T-helper 2 cell treated with Interferon-gamma antibody and Interleukin-4, amounts not matched to agents 5 μg/mL and 100 μg/mL, for 36 hours (primary cell): ENCODE measurements at places on chromosomes 11 and 22.

DNA sequence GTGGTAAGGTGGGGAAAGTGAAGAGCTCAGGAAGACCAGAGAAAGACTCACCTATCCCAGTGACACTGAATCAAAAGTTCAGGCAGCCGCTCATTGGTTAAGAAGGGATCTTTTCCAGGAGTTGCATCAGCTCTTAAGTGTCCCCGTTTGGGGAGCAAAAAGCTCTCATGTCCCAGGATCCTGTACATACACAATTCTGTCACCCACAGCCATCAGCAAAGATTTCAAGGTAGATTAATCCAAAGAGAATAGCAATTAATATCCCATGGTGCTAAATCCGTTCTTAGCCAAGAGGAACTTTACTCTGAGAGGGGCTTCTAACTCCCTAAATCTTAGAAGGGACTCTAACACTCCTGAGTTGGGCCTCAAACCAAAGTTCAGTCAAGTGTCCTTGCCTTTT lies 19.3 kb downstream of the FOLR3 start:
- DNase-seq: no peak

GRCh38 chr22:19341500-19341899 lies 50.0 kb upstream of the CLTCL1 start:
- no peak for DNase-seq

DNA sequence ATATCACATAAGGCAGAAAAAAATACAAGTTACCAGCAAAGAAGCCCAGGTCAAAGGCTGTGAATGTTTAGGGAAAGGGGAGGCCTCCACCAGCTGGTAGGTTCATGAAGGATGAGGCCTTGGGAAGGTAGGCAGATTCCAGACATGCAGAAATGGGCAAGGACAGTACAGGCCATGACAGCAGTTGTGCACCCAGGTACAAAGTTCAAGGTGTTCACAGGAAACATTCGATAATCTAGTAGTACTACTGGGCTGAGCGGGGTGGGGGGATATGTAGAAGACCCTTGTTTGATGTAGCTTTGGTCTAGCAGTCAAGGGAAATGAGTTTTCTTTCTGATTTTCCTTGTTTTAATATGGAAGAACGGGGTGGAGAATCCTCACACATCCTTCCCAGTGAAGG lies 152.8 kb upstream of the RASSF10 start:
- no peak for DNase-seq

DNA sequence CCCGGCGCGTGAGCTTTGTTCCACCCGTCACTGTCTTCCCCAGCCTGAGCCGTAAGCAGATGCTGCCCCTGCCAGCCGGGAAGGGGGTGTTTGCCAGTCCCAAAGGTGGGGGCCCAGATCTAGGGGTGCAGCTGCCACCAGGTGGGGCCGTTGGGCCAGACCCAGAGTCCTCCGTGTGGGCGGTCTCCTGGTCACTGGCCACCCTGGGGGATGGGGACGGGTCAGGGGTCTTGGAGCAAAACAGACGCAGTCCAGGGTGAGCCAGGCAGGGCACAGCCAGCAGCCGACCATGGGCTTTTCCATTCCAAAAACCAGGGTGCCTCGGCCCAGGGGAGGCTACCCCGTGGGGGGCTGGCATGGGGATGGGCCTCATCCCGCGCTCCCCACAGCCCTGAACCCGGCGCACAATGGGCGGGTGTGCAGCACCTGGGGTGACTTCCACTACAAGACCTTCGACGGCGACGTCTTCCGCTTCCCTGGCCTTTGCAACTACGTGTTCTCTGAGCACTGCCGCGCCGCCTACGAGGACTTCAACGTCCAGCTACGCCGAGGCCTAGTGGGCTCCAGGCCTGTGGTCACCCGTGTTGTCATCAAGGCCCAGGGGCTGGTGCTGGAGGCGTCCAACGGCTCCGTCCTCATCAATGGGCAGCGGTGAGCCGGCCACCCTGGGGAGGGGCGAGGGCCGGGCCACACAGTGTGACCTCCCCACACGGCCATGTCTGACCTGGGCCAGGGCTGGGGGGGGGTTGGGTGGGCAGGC lies 3.5 kb downstream of the MUC5B start:
- DNase-seq: no peak

DNA sequence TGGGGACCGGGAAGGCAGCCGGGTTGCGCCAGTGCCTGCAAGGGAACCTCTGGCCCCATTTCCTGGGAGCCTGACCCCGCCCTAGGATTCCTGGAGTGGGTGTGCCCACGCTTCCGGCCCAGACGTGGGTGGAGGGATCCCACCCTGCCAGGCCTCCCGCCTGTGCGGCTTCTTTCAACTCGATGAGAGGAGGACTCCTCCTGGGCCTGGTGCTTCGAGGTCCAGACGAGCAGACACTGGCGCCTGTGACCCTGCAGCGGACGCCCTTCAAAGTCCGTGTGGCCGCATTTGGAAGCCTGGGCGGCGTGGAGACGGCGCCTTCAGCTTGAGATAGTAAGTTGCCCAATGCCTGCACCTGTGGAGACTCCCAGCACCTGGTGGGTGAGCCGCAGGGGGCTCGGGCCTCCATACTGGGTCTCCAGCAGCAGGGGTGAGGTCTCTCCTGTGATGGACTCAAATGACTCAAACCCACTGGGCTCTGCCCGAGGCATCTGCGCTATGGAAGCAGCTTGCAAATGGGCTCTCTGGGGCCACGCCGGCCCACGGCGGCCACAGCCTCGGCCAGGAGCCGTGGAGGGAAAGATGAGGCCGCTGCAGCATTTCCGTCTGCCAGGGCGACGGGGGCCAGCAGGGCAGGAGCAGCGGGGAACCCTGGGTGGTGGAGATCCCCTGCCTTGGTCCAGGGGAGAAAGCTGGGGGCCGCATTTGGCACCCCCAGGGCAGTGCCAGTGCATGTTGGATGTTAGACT lies 64.3 kb upstream of the PPARA start:
- no peak for DNase-seq

GRCh38 chr11:9172389-9172788 lies 81.0 kb upstream of the SCUBE2 start:
- no peak for DNase-seq

DNA sequence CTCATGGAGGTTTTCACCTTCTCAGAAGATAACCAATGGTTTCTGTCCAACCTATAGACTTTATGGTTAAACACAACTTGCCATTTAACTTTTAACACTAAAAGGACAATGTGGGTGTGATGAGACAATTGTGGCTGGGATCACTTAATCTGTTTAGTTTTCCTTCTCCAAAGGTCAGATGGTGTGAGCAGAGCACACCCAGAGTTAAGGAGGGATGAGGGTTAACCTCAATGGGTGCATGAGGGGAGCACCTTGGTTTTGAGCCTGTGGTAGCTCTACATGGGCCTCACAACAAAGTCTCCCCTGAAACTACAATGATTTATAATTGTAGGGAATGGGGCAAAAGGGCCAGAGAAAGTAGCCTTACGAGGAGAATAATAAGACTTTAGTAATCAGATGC lies 28.9 kb upstream of the CHRM4 start:
- no peak for DNase-seq

DNA sequence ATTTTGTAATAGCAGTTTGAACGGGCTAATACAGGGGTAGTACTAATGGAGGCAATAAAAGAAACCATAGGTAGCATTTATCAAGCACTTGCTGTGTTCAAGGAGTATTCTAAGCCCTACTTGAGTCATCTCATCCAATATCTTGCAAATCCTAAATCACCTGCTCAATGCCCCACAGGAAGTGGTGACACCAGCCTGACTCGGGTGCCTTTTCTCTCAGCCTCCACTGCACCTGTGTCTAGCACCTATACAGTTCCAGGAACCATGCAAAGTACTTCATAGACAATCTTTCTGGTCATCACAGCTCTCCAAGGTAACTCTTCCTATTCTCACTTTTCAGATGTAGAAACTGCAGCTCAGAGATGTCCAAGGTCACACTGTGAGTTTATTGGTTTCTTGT lies 98.0 kb downstream of the PRR5L start:
- no peak for DNase-seq

- no peak for DNase-seq
Observed at GRCh38 chr11:105588001-105588400, 21.9 kb upstream of the GRIA4 start.

DNA sequence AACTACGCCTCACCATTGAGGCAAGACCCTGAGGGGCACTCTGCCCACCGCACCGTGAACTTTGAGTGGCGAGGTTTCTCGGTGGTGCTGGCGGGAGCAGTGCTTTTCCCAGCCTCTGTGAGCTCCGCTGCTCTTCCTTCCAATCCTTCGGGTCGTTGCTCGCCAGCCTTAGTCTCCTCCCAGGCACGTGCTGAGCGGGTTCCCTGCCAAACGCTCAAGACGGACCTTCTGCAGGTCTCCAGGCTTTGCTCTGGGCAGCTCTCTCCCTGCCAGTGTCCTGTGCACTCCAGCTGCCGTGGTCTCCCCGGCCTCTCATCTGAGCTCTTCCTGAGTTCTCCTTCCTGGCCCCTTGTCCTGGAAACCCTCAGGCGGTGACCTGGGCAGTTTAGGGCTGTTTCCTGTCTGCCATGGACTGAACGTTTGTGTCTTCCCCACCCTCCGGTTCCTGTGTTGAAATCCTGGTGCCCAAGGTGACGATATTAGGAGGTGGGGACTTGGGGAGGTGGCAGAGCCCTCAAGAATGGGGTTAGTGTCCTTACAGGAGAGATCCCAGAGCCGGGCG lies 11.2 kb upstream of the MUC6 start:
- DNase-seq: no peak

GRCh38 chr22:23970816-23971486 lies 3.3 kb downstream of the DDT start:
- DNase-seq: no peak

DNA sequence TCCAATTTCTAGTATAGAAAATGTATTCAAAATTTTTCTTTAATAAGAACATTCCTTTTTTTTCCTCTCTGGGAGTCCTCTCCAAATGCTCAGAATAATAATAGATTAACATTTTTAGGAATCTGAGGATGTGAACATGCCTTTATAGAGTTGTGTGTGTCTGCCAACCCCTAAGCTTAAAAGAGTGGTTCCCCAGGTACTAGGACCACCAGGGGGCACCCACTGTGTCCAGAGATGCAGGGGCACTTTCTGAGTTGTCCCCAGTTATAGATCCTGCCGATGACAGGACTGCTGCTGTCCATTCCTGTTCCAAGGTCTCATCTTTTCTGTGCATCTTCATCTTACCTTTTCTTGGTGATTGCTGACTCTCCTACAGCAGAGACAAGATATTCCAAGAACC lies 27.0 kb upstream of the MICAL2 start:
- no peak for DNase-seq

GRCh38 chr11:126133901-126134300 lies 71.2 kb upstream of the CDON start:
- no peak for DNase-seq

- no peak for DNase-seq
Observed at GRCh38 chr11:103281301-103281700, 172.1 kb downstream of the DYNC2H1 start.

GRCh38 chr11:36475192-36475591 lies 34.9 kb downstream of the TRAF6 start:
- DNase-seq: no peak

DNA sequence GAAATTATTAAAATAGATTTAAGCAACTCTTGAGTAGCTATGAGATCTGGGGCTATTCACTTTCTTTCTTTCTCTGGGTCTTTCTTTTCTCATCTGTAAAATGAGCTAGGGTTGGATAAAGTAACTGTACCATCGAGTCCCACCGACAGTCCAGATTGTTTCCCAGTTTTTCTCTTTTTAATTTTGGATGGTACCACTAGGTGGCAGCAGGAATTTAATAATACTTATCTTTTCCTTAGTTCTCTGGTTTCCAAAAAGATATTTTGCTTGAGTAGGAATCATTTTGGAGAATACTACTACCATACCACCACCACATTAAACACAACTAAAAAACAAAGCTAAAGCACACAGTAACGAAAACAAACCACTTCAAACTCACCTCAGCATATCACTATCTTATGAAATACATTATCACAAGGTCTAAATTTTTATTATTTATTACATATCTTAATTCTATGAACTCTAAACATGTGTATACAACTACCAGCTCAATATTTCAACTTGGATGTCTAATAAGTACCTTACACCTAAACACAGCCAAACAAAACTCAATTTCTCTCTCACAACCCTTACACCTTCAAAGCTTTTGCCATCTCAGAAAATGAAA lies 584.0 kb downstream of the KCNA4 start:
- DNase-seq: no peak

GRCh38 chr22:30170129-30170528 lies 76.4 kb downstream of the LIF start:
- no peak for DNase-seq

- DNase-seq: no peak
Observed at GRCh38 chr11:117908109-117908895, 20.9 kb downstream of the TMPRSS13 start.

- DNase-seq: no peak
Observed at GRCh38 chr22:25672289-25673084, 69.5 kb upstream of the MYO18B start.

DNA sequence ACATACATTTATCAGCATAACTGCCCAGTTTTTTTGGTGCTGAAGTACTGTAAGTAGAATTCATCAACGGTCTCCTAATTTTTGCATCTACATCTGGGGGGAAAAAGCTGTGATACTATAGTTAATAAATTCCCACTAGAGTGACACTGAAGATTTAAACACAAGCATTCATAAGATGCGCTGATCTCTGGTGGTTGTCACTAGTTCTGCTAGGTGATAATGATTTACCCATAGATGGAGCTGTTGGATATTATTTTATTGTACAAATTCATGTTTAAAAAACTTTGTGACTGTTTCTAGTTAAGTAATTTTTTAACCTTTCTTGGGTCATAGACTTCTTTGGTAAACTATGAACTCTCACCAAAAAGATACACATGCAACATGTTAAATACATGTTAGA lies 106.6 kb downstream of the EMSY start:
- DNase-seq: no peak

GRCh38 chr11:20474882-20475517 lies 87.5 kb downstream of the PRMT3 start:
- DNase-seq: no peak

- DNase-seq: no peak
Observed at GRCh38 chr11:19644316-19644715, 68.3 kb upstream of the NAV2 start.

DNA sequence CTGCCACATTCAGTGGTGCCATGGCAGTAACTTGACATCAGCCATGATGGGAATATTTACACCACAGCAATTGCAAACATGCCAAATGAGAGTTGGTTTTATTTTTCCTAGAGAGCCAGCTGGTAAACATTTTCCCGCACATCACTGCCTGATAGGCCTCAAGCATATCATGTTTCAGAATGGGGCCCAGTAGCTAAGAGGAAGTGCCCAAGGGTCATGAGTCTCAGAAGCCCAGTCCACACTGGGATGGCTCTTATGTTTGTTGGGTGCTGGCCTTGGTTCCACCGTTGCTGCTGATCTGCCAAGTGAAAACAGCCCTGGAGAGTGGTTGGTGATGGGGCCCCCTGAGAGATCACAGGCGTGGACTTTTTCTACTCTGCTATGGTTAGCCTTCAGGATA lies 64.3 kb upstream of the NAV2 start:
- DNase-seq: no peak

- DNase-seq: no peak
Observed at GRCh38 chr22:17119481-17120202, 1.5 kb downstream of the TMEM121B start.
